ENCODE measurements at places on chromosomes 7 and 10. TPM values are rescaled to one million over a fixed set of nuclear protein-coding genes. Genes with fewer than 3 reads are reported as not detected.
A peak's percentile ranks its signal among the peaks of the same experiment; 100 is the strongest.

- DNase-seq, result no peak
Measured at GRCh38 chr10:46291817-46292572, 5.2 kb downstream of the ANTXRL start.

DNA sequence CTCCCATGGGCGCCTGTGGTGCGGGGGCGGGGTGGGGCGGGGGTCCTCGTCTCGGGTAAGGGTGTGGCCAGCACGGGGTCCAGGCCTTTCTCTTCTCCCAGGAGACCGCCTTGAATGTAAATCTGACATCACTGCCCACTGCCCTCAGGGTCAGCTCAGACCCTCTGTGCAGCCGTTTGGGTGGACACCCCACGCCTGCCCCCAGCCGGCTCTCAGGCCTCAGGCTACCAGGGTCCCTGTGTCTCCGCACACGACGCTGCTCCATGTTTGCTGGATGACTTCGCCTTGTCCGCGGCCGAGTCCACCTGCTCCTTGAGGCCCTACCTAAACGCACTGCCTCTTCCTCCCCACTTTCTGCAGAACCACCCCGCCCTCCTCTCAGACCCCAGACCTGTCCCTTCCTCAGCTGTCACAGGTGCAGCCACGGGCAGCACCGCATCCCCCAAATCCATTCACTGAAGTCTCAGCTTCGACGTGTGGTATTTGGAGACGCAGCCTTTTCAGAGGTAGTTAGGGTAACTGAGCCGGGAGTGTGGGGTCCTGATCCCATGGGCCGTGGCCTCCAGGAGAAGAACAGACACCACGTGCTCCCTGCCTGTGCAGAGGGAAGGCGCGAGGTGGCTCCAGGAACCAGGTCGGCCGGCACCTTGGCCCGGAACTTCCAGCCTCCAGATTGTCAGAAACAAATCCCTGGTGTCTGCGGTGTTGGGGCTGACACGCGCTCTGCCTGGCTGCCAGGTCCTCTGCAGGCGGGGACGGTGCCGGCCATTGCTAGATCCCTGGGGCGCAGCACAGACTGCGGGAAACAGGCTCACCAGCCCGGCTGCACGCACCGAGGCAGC is 97.4 kb upstream of the DIP2C start:
- DNase-seq, result no peak

Gene TMEM196
- not detected for total RNA-seq

GRCh38 chr10:59517996-59518395 is 155.6 kb upstream of the FAM13C start:
- no peak for DNase-seq

DNA sequence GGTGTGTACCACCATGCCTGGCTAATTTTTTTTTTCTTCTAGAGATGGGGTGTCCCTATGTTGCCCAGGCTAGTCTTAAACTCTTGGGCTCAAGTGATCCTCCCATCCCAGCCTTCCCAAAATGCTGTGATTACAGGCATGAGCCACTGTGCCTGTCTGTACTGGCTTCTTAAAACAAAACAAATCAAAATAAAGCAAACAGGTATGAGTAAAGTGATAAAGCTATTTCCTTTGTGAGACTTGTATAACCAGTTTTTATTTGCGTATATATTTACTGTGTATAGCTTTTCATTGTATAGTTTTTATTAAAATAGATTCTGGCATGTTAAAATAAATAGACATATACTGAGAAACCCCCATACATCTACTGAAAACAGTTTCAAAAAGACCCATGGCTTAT is 14.3 kb downstream of the LCOR start:
- no peak for DNase-seq

Gene TWIST1
- 120 TPM for total RNA-seq

Gene MRLN
- not detected for total RNA-seq

- DNase-seq, result no peak
Measured at GRCh38 chr7:143733876-143734275, 23.6 kb downstream of the CTAGE6 start.

DNA sequence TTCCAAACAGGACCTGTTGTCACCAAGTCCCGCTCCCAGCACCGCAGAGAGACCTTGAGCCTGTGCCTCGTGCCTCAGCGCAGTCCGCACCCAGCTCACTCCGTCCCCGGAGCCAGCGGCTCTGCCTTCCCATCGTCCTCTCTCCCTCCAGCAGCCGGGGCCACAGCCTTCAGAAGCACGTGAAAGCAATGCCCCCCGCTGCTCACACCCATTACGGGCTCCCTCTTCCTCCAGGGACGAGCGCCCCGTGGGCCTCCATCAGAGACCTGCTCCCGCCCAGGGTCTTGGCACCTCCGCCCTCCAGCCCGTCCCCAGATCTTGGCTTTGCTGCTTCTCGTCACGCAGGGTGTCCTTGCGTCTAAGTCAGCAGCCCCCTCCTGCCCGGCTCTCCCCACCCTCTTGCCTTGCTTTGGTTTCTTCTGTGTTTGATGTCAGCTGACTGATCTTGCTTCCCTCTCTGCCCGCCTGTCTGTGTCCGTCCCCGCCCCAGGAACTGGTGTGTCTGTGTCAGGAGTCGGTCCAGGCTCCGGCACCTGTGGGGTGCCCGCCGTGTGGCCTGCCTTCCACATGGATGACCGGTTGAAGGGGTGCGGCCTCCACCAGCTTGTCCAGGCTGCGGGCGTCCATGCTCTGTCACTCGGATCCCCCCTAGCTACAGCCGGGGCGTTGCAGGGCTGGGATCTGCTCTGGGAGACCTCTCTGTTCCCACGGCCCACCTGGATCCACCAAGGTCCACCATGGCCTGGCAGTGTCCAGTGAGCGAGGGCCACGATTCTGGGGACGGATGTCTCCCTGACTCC is 61.9 kb downstream of the FOXL3 start:
- DNase-seq, result no peak

DNA sequence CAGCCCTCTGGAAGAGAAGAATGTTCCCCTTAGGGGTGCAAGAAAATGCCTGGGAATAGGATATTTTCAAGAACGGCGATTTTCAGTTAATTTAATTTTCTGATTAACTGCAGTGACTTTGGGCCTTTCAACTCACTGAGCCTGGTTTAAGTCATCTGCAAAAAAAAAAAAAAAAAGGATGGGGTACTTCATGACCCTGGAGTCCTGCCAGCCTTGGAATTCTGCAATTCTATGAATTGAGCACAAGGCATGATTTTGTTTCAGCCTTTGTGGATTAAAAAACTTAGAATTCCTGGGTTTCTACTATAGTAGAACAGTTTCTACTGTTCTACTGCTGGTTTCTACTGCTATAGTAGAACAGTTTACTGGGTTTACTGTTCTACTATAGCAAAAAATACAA is 58.3 kb upstream of the CALD1 start:
- no peak for DNase-seq

DNA sequence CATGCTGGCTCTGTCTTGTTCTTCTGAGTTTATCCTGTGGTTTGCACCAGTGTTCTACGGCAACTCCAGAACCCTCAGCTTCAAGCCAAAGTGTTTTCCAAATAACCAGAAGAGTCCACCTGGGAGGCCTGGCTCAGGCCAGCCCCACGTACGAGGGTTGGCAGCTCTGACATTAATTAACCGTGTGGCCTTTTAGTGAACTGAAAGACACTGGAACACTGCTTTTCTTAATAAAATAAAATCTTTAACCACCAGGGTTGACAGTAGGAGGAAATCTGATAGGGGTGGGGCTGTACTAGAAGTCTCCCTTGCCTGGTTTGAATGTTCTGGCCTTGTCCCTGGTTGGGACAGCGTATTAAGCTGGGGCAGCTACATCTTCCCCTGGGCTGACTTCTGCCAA is 64.9 kb downstream of the SYPL1 start:
- no peak for DNase-seq

DNA sequence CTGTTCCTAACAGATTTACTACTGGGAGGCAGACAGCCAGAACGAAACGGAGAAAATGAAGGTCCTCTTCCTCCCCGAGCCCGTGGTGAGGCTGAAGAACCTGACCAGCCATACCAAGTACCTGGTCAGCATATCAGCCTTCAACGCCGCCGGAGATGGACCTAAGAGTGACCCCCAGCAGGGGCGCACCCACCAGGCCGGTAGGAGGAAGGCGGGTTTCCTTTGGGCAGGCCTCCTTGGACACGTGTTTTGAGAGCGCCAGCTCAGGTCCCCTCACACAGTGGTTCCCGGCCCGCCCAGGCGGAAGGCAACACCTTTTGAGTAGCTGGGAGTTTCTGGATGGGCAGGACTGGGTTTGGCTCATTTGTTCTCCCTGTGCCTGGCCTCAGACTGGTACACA is 474.0 kb upstream of the FOXK1 start:
- no peak for DNase-seq

DNA sequence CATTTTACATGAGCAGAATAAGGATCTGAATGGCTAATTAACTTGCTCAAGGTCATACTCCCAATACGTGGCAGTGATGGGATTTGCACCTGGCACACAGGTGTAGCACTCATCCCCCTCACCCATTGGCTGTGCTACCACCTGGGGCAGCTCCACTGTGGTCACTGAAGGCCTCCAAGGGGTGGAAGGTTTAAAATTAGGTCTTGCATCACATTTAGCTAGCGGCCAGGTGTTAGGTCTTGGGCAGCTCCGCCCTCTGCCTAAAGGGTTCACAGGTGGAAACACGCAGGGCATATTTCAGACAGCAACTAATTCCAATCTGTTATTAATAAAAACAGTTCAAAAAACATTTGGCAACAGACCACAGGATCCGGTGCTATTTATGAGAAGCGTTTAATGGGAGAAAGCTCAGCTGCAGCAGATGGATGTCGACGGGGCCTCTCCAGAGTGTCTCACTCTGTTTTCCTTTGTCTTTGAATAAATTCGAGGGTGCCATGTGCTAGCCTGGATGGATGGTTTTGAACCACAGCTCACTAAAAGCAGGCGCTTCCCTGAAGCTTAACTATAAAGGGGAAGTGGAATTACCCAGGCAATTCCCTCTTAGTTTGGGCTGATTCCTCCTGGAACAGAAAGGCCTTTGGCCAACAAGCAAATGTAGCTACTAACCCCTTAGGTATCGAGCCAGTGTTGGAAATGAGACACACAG is 1017.6 kb downstream of the TYW1 start:
- peak; percentile 29 for DNase-seq

DNA sequence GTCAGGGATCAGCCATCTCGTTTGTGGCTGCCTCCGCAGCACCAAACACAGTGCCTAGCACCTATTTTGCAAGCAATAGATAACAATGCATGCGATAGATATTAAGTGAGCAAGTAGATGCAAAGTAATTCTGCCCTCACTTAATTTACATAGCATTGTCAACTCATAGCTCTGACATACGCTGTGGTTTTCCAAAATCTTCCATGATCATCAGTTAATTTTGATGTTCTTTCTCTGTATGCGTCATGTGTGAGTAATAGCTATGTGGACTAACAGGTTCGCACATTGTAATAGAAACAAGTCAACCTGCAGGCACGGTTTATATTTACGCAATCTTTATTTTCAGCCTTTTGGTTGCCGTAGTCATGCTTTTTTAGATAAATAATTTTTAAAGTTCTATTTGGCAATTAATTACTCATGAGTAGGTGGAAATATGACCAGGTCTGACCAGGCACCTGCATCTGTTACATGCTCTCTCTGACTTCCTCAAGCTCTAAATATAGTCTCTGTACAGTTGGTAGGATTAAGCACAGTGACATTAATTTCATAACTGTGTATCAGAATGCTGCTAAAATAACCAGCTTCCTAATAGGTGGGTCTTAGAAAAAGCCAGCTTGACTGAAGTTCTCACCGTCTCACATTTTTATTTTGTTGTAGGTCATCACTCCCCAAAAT is 13.3 kb downstream of the MAP3K8 start:
- DNase-seq, result no peak

Gene CCZ1
- 90.5 TPM for total RNA-seq

Gene KIAA1549
- 34.8 TPM for total RNA-seq

Measured in mesothelial cell of epicardium (in vitro differentiated cells).